MV-4-11 (cell line): ENCODE measurements at places on chromosomes 3 and 15.

- DNase-seq: no peak
Measured at GRCh38 chr3:181705086-181705480, 6.6 kb upstream of the SOX2 start.

GRCh38 chr3:18044971-18045880, 302.8 kb upstream of the TBC1D5 start:
- no peak for DNase-seq

DNA sequence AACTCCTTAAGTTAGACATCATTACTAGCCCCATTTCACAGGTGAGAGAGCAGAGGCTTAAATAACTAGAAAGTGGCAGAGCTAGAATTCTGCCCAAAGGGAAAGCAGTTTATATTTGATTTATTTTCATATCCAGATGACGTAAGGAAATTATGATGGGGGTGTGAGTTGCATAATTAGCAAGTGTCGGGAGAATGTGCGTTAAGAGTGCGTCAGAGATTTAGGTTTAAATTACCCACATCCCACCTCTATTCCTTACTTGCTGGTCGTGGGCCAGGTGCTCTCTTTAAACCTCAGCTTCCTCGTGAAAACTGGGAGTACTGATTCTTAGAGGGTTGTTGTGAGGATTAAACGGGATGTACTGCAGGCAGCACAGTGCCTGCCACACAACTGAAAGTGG, 32.3 kb downstream of the FSTL1 start:
- DNase-seq: no peak

DNA sequence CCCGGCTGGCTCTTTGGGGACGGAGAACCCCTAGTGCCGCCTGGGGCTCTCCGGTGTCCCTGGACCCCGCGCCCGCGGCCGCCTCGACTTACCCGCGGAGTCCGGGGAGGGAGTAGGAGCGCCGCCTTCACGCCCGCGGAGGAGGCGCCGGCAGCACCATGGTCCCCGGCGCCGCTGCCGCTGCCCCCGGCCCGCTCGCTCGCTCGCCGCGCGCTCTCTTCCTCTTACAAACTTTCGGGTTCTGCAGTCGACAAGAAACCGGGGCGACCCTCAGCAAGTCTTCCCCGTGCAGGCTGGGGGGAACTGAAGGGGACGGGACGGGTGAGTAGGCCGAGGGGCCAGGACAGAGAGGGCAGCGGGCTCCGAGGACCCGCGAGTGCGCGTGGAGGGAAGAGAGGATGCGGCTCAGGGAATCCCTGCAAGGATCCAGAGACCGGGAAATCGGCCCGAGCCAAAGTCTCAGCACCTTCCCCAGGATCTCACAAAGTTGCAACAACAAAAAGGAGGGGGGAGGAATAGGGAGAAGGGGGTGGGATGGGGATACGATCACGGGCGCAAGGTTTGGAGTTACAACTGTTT, 2.0 kb downstream of the FOXP1 start:
- no peak for DNase-seq

DNA sequence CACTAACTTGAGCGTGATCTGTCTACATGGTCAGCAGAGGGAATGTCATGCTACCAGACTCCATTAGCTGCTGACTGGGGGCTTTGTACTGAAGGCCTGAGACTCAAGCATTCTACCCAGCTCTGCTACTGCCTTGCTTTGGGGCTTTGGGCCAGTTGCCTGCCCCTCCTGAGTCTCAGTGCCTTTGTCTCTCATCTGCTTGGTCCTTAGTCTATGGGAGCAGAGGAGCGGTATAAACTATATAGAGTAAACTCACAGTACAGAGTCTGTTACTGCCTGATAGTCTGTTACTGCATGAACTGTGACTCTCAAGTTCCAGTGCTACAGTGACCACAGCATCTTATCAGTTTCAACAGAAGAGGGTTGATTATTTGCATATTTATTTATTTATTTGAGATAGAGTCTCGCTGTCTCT, 38.5 kb upstream of the C15orf39 start:
- no peak for DNase-seq

GRCh38 chr3:156605686-156606605, 51.0 kb upstream of the SSR3 start:
- DNase-seq: peak; percentile 14

DNA sequence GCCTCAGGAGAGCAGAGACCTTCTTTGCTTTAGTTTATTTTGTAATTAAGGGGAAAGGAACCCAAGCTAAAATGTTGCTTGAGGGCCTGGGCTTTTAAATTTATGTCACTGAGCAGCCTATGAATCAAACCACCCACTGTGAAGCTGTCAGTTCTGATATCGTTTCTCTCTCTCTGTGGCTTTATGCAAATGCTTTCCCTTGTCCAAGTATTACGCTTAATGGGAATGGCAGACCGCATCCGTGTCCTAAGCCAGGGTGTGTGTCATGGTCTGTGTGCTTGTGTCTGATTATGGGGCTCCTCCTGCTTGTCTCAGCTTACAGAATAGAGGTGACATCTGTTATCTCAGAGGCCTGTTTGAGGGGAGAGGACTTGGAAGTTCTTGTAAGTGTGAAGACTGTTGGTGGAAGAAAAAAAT, 82.4 kb downstream of the EBLN2 start:
- DNase-seq: peak; percentile 15

DNA sequence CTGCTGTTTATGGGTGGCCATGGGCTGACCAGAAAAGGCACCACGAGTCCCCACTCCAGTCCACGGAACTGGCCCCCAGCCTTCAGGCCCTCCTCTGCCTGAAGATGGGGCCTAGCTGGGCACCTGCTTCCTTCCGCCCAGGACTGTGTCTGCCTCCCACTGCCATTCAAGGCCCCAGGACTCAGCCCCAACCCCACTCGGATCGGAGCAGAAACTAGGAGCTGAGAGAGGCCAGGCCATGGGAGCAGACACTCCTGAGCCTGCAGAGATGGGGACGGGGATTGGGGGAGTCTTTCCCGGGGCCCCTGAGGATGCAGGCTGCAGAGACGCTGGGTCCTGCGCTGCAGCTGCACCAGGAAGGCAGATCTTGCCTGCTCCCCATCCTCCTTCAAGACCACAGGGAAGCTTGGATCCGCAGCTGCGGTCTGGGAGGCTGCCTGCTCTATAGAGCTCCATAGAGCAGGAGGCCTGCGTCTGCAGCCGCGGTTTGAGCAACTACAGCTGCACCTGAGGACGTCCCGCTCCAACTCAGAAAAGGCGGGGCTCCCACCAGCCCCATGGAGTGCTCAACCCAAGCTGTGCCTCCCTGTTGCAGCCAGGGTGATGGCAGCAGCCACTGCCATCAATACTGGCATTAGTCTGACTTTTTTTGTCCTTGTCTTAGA, 383.9 kb upstream of the TMCO5A start:
- no peak for DNase-seq

GRCh38 chr15:84740691-84741090, 7.7 kb upstream of the ZNF592 start:
- no peak for DNase-seq

GRCh38 chr3:20421-20820, 176.1 kb upstream of the CHL1 start:
- DNase-seq: no peak
